Activated naive CD4-positive, alpha-beta T cell treated with anti-CD3 and anti-CD28 coated beads, Interleukin-2, amount 10 ng/mL, durations not matched to agents 7 days and 5 days (primary cell): ENCODE measurements at places on chromosomes 7 and 10.

- no peak for DNase-seq
Observed at GRCh38 chr7:24024276-24025068, 259.5 kb upstream of the NPY start.

- DNase-seq, result no peak
Observed at GRCh38 chr7:20470726-20471125, 140.0 kb downstream of the ITGB8 start.

- peak; percentile 71 for DNase-seq
Observed at GRCh38 chr10:43265799-43266721, 805 bp downstream of the RASGEF1A start.

GRCh38 chr7:16271990-16272665 lies 149.2 kb downstream of the CRPPA start:
- DNase-seq, result no peak

- DNase-seq, result no peak
Observed at GRCh38 chr10:44293306-44293778, 91.6 kb downstream of the CXCL12 start.

GRCh38 chr10:69703766-69704630 lies 74.0 kb downstream of the FAM241B start:
- no peak for DNase-seq

DNA sequence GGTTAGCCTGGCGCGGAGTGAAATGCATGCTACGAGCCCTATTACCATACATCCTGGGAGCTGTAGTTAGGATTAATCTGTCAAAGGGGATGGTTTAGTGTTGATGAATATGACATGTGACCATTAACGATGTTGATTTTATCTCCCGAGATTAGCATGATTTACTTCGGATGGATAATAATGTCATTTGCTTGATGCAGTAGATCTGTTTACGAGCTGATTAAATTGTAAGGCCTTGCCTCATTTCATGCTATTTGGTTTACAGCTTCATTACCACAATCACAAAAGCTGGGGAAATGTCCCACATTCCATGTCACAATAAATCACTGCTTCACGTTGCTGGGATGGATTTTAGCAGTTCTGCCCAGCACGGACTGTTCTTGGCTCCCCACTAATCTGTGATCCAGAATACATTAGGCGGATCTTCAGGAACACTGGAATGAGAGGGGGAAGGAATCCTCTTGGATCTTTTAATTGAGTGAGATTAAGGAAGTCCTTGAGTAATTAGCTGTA lies 22.3 kb downstream of the ZNF503 start:
- no peak for DNase-seq

DNA sequence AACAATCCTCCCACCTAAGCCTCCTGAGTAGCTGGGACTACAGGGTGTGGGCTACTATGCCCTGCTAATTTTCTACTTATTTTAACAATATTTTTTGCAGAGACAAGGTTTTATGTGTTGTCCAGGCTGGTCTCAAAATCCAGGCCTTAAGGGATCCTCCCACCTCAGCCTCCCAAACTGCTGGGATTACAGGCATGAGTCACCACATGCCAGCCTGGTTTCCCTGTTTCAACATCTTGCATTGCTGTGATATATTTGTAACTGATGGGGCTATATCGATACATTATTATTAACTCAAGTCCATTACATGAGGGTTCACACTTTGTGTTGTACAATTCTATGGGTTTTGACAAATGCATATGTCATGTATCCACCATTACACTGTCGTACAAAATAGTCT lies 41.9 kb upstream of the OGDHL start:
- DNase-seq, result no peak

DNA sequence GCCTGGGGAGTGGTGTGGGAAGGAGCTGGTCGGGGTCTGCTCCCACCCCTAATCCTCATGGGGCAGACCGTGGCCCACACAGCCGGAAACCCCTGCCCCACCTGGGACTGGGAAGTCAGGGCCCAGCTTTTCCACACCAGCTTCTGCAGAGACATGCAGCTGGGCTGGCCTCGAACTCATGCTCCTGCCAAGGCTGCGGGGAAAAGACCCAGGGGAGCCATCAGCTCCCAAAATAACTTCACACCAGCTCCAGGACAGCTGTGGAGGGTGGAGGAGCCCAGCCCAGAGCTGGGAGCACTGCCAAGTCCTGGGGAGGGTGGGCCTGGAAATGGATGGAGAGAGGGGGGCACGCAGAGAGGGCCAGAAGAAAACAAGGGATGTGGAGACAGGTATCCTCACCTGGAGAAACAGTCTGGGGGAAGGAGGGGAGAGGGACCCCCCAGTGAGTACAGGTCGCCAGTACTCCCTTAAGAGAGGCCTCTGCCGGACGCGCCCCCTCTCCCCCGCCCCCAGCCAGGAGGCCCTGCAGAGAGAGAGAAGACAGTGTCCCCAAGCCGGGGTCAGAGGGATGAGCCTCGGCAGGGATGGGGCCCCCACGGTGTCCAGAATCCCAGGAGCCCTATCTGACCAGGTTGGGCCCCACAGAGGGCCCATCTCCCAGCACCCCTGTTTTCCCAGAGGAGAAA lies 11.5 kb upstream of the GRIFIN start:
- no peak for DNase-seq

DNA sequence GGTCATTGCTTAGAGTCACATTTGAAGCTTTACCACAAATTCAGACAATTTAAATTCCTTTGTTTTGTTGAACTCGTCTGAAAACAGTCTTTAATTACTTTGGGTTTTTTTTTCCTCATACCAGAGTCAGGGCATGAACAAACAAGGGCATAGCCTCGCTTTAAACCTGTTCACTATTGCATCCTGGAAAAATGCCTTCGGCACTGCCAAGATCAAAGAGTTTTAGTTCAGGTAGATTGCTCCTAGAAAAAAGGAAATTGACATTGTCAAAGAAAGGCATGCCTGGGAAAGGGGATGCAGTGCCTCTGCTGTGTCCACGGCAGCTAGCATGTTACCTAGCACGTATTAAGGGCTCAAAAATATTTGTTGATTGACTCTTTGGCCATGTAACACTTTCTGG lies 235.1 kb downstream of the ARHGAP21 start:
- DNase-seq, result no peak

DNA sequence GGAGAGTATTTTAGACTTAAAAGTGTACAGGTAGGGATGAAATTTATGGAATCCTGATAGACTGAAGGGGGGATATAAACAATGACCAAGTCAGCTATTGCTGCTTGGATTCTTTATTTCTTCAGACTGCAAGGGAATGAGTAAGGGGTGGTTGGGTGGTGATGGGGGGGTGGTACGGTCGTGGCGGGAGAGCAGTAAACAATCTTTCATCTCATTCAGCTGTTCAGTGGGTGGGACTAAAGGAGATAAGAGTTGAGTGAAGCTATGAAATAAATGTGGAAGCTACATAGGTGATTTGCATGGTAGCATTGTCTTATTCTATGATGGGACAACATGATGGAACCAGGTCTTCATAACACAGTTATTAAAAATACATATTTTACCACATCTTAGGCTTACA lies 1.8 kb downstream of the SEPTIN7 start:
- DNase-seq, result peak; percentile 22

- peak; percentile 76 for DNase-seq
Observed at GRCh38 chr7:362402-363096, 72.6 kb downstream of the FOXL3 start.

DNA sequence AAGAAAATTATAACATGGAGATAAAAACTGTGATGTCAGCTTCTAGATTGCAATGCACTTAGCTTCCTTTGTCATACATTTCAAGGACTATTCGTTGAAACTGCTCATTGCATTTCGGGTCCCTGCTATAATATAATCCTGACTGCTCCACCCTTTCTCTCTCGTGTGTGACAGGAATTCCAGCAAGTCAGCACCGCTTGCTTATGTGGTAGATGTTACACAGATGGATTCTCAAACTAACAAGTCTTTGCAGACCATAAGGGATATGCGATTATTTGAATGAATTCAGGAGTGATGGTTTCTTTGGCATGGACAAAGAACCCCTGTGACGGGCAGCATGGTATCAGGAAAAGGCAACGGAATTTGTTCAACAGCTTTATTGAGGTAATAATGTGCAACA lies 184.0 kb downstream of the GRID1 start:
- no peak for DNase-seq

DNA sequence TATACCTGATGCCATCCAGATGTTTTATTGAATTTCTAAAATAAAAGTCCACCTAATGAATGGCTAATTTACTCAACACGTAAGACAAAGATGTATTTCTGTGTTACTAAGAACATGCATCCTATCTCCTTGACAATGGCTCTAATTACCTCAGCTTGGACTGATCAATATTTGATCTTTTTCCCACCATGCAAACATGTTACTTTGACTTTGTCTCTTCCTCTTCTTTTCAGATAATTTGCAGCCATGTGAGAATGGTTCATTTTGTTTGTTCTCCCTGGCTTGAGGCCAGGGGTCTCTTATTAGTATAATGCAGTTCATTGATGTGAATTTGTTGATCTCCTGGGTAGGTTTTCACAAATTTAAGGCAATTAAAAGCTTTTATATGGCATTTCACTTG lies 302.1 kb downstream of the ADK start:
- DNase-seq, result no peak

DNA sequence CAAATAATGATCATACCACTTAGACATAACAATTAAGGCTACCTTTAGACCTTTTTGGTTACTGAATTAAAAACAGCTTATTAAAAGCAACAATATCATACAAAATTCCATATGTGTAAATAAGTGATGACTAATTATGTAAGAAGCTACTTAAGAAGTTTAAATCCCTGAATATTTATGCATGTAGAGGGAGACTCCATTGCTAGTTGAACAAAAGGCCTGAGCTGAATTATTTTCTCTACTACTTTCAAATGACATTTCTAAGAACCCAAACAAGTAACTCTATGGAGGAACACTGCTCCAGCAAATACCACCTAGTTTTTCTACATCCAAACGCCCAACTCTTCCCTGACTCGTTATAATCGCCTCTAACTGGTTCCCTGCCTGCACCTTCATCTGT lies 31.5 kb downstream of the EPC1 start:
- no peak for DNase-seq

DNA sequence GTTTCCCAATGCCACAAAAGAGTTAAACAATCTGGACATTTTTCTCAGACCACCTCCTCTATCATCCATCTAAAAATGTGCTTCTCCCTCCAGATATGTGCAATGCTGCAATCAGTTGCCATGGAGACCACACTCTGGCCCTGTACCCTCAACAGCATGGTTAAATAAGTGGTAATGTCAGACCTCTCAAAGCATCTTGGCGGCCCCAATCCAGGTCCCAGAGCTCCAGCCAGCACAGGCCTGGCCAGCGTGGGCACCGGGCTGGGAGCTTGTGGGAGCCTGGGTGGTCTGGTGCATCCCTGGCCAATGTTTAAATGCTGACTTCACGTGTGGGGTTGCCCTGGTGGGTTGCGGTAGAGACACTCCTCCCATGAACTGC lies 362.9 kb upstream of the ZNF32 start:
- DNase-seq, result no peak

DNA sequence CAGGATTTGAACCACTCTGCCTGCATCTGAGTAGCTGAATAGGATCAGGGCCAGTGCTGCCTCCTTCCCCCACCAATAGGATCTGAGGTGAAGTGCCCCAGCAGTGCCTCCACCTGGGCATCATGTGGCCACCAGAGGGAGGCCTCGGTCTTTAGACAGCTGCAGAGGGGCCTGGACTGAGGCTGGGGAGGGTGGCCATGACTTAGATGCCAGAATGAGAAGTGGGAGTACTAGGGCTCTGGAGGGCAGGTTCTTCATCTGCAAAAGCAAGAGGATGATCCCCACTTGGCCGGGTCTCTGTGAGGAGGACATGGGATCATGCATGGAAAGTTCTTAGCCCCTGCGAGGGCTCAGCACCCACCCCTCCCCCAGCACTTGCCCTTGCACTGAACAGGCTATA lies 56.9 kb downstream of the NEUROG3 start:
- peak; percentile 59 for DNase-seq

- peak; percentile 61 for DNase-seq
Observed at GRCh38 chr7:50317697-50318669, 13.5 kb downstream of the IKZF1 start.

DNA sequence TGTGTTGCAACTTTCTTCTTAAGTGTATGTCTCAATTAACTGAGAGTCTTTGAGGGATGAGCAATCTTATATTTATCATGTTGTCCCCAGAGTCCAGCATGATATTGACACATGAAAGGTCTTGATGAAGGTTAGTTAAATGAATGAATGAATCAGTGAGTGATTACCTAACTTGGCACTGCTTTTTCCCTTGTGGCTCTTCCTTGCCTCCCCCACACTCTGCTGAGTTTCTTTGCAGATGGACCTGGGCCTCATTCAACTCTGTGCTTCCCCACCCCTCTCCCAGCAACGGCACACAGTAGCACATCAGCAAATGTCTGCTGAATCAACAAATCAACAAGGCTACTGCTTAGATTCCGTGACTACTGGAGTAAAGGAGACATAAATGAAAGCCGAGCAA lies 235.1 kb upstream of the CXCL12 start:
- DNase-seq, result no peak

DNA sequence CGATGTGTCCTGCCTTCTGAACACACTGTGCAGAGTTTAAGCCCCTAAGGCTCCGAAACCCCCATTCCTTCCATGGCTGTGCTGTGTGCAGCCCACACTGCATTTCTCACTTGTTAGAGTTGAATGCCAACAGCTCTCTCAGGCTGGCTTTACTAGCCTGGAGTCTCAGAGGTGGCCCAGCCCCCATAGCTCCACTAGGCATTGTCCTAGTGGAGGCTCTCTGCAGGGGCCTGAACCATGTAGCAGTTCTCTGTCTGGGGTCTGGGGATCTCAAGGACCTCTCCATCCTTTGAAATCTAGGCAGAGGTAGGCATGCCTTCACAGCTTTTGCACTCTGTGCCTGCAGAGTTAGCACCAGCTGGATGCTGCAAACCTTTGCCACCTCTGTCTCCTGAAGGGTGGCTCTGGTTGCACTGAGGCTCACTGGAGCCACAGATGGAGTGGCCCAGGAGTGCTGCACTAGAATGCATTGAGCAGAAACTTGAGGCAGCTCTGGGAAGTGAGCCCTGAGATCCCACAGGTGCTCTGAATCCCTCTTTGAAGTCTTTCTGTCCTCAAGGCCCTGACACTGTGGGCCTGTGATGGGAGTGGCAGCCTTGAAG lies 301.7 kb downstream of the DGKB start:
- DNase-seq, result no peak

GRCh38 chr10:125064681-125065492 lies 95.5 kb downstream of the CTBP2 start:
- no peak for DNase-seq

- DNase-seq, result no peak
Observed at GRCh38 chr7:43112459-43112940, at the start of gene HECW1. Gene HECW1, plus strand, starts transcription at chr7:43112647. Its CDS starts 131,259 bp downstream, at chr7:43243906.

GRCh38 chr7:65338346-65338745 lies 35.3 kb upstream of the ZNF92 start:
- no peak for DNase-seq

- no peak for DNase-seq
Observed at GRCh38 chr7:112459645-112460044, 9.4 kb downstream of the IFRD1 start.

GRCh38 chr10:13998163-13998835 lies 332.4 kb downstream of the FRMD4A start:
- no peak for DNase-seq

GRCh38 chr10:103850572-103850895 lies 4.8 kb downstream of the SH3PXD2A start:
- no peak for DNase-seq
